NCI-H748 treated with DMSO at 0.1 percent for 48 hours (cell line): ENCODE measurements at places on chromosomes 4 and X.

DNA sequence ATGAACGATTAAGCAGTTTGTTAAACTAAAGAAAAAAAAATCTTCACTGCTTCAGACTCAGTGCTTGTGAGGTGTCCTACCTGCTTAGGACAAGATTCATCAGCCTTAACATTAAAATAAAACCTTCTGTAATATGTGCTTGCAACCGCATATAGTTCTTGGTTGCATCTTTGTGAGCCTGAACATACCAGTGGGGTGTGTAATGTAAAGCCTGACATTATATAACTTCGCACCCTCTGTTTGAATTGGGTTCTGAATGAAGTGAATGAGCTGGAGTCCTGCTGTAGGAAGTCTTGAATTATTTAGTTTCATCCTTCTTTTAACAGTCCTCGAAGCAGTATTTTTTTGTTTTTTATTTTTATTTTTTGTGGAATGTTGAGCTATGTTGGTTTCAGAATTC, 3.1 kb downstream of the KDM6A start:
- no peak for DNase-seq

DNA sequence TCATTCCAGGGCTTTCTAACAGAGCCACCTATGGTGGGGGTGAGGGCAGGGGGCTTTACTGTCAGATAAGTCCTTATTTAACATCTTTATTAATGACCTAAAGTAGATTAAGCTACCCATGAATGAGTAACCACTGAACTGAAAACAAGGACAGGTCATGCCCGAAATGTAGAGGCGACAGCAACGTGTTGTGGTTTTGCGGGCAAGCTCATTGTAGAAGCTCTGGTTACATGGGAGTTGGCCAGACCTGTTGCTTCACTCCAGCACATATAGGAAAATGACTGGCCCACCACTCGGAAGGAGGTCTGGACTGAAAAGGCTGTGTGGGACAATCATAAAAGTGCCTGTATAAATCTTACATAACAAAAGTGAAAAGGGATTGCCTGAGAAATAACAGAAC, 109.6 kb upstream of the NDP start:
- DNase-seq = no peak

DNA sequence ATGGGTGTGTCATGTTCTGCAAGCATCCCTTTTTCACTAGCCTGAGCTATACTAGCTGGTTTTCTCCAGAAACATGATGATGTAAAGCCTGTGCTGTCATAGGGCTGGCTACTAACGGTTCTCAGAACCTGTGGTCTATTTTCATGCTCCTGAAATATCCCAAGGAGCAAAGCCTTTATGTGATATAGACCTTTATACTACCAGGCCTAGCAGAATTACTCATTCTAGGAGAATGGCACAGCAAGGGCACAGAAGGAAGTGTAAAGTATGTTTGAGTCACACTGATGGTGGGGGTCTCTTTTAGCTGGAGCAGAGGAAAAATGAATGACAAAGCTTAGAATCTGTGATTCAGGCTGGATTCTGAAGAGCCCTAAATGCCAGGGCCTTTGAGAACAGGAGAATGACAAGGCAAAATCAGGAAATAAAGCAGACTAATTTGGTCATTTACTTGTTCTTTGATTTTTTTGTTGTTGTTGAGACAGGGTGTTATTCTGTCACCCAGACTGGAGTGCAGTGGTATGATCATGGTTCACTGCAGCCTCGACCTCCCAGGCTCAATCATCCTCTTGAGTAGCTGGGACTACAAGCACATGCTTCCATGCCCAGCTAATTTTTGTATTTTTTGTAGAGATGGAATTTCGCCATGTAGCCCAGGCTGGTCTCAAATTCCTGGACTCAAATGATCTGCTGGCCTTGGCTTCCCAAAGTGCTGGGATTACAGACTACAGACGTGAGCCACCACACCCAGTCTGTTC, 11.8 kb downstream of the TCEAL1 start:
- DNase-seq = no peak

- DNase-seq = no peak
Observed at GRCh38 chrX:27998666-27999065, 17.4 kb upstream of the DCAF8L1 start.

DNA sequence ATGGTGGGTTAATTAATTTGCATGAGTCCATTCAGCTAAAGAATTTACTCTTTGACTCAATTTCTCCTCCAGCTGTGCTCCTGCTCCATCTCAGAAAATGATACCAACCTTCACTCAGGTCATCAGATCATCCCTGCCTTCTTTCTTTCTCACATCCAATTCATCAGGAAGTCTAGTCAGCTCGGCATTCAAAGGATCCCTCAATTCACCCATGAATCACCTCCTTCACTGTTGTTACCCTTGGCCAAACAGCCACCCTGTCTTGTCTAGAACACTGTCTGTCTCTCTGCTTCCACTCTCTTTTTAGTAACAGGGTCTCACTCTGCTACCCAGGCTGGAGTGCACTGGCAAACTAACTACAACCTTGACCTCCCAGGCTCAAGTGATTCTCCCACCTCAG, 337.4 kb upstream of the SFRP2 start:
- no peak for DNase-seq

- no peak for DNase-seq
Observed at GRCh38 chrX:11724122-11725017, 33.7 kb upstream of the MSL3 start.

- no peak for DNase-seq
Observed at GRCh38 chrX:148035380-148035779, 54.2 kb downstream of the FMR1NB start.

DNA sequence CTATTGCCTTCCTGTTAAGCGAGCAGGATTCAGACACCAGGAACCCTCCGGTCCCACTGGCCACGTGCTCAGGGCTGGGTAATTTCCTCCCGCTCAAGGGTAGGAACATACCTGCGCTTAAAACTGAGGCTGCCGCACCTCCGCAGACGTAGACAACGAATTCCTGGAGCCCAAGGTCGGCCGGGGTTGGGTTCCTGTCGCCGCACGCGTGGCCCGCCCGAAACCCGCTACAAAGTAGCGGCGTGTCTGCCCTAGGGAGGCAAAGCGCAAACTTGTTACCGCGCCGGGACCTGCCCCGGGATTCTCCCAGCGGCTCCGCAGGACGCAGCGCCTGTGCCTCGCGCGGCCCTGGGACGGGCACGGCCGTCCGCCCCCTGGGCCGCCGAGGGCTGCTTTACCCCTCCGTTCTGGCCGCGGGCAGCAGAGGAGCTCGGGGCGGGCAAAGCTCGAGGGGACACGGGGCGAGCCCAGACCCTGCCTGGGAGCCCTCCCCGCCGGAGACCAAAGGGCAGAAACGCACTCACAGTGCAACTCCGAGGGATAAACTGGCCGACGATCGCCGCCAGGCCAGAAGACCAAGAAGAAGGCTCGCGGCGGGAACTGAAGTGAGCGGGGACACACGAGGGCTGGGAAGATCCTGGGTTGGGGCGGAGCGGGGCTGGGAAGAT, at the start of gene ERVMER34-1:
ERVMER34-1 (minus strand) TSS at position 607 of the 668 bp plus-strand sequence. CDS start 5,905 bp downstream, outside the sequence.
- no peak for DNase-seq

- no peak for DNase-seq
Observed at GRCh38 chr4:41631523-41631922, 93.6 kb downstream of the LIMCH1 start.

DNA sequence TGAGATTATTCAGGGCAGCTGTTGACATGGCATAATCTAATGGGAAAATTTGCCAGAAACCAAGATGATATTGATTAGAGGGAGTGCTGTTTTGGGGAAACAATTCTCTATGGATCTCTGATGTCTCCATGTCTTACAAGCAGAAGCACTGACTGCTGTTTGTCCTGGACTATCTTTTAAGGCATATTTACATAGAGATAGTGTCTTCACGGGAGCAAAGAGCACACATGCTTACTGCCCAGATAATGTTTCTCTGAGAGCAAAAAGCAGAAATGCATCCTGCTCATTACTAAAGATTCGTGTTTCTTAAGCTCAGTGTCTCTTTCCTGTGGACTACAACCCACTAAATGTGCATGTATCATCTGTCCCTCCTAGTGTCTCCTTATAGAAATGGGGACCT, 41.3 kb upstream of the GLRA3 start:
- DNase-seq = no peak

DNA sequence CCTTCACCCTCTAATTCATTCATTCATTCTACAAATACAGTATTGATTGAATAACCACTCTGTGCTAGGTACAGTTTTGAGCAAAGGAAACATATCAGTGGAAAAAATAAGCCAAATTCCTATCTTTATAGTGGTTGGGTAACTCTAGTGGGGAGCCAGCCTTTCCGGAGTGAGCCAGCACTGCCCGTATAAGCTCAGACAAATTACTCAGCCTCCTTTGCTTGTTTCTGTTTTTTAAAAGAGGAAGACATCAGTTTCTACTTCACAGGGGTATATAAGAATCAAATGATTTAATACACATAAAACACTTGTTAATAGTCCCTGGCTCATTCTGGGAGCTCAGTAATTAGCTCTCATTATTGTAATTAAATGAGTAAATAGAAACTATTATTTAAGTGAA, 238.2 kb upstream of the MAD2L1 start:
- DNase-seq = no peak

GRCh38 chr4:140571620-140572019, 2.9 kb upstream of the UCP1 start:
- DNase-seq = no peak

- DNase-seq = no peak
Observed at GRCh38 chr4:178602833-178603232, 1160.6 kb upstream of the AGA start.
